D341Med (cell line): ENCODE measurements at places on chromosomes 6 and 20.

GRCh38 chr6:27678469-27678868, 205.6 kb upstream of the ZNF184 start:
- DNase-seq, result no peak

GRCh38 chr6:53205778-53206177, 57.1 kb upstream of the GCM1 start:
- no peak for DNase-seq

- no peak for DNase-seq
Measured at GRCh38 chr20:53220482-53221307, 248.5 kb downstream of the TSHZ2 start.

DNA sequence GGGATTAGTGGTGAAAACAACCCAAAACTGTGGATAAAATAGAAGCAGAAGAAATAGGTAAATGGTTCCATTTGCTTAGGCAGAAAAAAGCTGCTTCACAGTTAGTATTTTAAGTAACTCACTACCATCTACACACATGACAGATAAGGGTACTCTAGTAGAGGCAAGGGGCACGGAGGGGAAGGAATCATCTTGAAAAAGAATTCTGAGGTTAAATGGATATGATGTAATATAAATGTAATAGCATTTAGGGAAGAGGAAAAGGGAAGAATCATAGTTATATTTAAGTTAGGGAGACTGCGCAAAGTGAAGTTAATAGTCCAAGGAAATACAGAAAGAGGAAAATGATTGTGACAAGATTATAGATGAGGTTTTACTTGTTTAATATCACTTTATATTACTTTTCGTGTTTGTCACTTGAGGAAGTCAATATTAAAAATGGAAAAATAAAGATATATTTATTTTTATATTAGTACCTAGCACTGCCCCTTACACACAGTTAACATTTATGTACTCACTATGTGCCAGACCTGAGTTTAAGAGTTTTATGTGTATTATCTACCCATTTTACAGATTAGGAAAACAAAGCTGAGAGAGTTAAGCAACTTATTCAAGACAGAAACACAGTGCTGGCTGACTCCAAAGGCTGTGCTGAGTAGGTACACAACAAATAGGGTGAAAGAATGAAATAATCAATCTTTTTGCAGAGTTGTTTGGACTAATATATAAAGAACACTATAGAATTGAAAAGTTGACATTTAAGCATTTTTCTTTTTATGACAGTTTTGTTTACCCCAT, 128.1 kb downstream of the REV3L start:
- no peak for DNase-seq

DNA sequence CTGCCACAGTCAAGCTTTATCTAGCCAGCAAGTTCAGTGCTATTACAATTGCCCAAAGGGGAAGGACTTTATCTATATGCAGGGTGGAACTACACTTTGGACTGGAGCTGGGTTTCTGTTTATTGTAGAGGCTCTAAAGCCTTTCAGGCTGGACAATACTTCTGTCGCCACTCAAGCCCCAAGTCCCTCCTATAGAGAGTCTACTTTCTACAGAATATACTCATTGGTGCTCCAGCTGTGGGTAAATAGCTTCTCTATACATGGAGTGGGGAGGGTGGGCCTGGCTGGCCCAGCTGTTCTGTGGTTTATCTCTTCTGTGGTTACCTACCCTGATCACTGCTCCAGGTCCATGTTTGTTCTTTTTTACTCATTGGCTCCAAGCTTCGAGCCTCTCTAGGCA, 151.8 kb upstream of the MYLIP start:
- no peak for DNase-seq

- no peak for DNase-seq
Measured at GRCh38 chr6:40906759-40907158, 132.3 kb downstream of the UNC5CL start.

- DNase-seq, result no peak
Measured at GRCh38 chr6:10297832-10298231, 117.0 kb downstream of the TFAP2A start.
